ENCODE measurements at places on chromosomes 2 and 18. TPM values are rescaled to one million over a fixed set of nuclear protein-coding genes. Genes with fewer than 3 reads are reported as not detected.

Gene PJVK
- total RNA-seq = 3.1 TPM

Gene DSC2
- total RNA-seq = not detected

- no peak for DNase-seq
Observed at GRCh38 chr18:57631697-57632096, 10.1 kb upstream of the NARS1 start.

DNA sequence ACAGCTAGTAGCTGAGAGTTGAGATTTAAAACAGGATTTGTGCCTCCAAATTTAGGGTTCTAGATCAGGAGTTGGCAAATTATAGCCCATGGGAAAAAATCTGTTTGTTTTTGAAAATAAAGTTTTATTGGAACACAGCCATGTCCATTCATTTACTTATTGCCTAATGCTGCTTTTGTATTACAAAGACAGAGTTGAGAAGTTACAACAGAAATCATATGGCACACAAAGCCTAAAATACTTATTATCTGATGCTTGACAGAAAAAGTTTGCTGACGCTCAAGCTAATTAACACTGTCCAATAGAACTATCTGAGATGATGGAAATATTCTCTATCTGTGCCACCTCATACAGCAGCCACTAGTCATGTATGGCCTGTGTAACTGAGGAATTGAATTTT lies 229.1 kb upstream of the RASGRP3 start:
- no peak for DNase-seq

DNA sequence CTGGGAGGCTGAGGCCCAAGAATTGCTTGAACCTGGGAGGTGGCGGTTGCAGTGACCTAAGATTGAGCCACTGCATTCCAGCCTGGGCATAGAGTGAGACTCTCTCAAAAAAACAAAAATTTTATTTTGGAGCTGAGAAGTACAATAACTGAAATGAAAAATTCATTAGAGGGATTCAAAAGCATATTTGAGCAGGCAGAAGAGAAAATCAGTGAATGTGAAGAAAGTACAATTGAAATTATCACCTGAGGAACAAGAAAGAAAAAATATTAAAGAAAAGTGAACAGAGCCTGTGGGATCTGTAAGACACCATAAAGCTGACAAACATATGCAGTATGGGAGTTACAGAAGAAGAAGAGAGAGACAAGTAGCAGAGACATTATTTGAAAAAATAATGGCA lies 137.1 kb downstream of the RAB3GAP1 start:
- no peak for DNase-seq

- no peak for DNase-seq
Observed at GRCh38 chr2:14420851-14421250, 211.7 kb upstream of the LRATD1 start.

GRCh38 chr2:158457826-158458616 lies 1.3 kb downstream of the PKP4 start:
- DNase-seq = no peak

DNA sequence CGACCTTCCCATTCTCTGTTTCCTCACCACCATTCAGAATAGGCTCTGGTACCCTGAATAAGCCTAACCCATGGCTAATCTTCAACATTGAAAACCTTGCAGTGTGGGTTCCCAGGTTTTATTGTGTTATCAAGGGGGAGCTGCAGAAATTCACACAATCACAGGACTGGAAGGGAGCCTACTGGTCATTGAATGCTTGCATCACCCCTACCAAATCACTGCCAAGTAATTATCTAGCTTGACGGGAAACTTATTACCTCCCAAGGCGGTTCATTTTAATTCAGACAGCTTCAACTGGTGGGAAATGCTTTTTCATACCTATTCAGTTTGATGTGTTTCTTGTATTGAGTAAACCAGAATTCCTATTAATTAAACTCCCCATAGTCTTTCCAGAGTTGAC lies 33.6 kb upstream of the EFEMP1 start:
- DNase-seq = no peak

DNA sequence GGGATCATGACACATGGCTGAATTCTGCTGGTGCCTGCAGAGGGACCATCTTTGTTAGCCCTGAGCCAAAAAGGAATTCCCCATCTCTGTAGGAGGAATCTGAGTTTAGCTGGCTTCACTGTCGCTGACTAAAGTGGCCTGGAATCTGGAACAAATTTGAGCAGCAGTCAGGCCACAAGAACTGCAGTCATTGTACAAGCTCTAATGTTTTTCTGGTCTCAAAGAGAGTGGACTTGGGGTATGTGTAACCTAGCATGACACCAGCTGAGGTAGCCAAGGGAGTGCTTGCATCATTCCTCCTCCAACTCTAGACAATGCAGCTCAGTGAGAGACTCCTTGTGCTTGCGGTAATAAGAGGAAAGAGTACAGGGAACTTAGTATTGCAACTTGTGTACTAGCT lies 539.1 kb upstream of the LRRTM4 start:
- DNase-seq = no peak

All from activated B cell treated with CpG ODN at 0.5 μM for 24 hours (primary cell).